MCF 10A (cell line): ENCODE measurements at places on chromosomes 12 and 14.

DNA sequence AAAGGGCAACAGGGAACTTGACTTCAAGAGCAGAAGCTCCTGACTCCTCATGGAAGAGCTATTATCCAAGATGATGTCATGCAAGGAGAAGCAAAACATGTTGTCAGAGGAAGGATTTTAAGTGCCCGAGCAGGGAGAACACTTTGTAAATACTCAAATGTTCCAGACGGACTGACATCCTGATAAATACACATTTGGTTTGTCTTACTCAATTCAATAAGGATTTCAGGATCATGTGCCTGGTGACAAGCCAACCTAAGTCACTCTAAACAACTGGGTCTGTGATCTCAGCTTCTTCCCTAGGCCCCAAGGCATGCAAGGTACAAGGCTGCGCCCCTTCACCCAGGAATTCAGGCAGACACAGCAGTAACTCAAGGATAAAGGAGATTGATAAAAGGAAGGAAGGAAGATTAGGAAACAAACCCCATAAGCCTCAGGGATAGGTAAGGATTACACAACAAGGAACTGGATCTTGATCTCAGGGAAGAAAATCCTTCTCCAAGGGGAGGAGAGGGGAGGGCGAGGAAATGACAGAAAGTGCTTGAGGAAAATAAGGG is 26.8 kb upstream of the CEBPE start:
- no peak for DNase-seq

DNA sequence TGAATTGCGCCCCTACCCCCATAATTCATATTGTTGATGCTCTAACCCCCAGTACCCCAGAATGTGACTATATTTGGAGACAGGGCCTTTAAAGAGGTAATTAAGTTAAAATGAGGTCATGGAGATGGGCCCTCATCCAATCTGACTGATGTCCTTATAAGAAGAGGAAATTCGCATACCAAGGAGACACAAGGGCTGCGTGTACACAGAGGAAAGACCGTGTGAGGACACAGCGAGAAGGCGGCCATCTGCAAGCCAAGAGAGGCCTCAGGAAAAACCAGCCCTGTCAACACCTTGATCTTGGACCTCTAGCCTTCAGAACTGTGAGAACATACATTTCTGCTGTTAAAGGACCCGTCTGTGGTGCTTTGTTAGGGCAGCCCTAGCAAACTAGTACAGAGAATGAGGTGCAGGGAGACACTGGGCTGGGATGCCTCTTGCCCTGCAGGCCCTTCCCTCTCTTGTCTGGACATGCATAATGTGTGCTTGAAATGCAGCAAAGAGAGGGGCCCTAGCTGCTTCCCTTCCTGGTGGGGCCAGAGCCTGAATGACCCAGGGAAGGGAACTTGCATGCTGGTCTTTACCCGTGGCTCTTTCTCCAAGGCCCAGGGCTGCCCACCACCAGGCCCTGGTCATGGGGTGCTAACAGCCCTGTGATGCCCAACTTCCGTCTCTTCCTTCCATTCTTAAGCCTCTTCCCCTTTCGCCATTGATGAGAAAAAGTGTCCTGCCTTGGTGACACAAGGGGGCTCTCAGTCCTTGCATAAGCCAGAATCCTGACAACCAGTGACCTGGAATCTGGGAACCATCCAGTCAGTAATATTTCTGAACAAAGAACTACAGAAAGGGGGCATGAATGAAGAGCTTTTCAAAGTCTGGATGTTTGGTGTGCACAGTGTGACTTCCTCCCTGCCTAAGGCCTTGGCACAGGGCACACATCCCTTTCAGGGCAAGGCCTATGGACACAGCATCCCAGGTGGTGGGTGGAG is 50.0 kb upstream of the GPATCH2L start:
- DNase-seq: no peak

DNA sequence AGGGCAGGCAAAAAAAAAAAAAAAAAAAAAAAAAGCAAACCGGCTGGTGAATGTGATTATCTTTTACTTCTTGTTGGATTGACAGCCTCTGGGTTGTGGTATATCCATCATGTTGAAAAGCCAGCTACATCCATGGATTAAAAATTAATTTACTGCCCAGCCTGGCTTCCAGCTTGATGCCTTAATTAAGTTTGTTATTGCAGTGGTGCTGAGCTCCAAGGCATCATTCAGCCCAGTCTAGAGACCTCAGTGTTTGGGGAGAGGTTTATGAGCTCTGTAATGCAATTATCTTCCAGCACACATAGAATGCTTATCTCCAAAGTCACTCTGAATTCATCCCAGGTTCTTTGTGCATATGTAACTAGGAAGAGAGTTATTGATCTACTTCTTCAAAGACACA is 114.8 kb downstream of the RIMBP2 start:
- no peak for DNase-seq

DNA sequence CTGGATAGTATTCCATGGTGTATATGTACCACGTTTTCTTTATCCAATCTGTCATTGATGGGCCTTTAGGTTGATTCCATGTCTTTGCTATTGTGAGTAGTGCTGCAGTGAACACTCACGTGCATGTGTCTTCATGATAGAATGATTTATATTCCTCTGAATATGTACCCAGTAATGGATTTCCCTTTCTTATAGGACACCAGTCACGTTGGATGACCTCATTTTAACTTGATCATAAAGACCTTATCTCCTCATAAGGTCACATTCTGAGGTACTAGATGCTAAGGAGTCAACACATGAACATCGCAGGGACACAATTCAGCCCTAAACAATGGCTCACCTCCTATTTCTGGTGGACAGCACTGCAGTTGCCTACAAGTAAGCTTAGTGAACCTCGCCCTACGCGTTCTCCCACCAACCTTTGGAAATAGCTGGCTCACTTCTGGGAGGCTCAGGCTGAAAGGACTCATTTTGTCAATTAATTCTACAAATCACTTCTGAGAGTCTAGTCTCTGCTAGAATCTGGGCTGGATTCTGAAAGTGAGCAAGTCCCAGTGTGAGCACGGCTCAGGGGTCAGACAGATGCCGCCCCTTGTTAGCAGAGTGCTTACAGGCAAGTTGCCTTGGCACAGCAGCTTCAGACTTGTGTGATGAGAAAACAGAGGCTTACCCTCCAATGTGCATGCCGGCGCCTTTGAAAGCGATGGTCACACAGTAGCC is 183.8 kb upstream of the GSC start:
- DNase-seq: no peak

DNA sequence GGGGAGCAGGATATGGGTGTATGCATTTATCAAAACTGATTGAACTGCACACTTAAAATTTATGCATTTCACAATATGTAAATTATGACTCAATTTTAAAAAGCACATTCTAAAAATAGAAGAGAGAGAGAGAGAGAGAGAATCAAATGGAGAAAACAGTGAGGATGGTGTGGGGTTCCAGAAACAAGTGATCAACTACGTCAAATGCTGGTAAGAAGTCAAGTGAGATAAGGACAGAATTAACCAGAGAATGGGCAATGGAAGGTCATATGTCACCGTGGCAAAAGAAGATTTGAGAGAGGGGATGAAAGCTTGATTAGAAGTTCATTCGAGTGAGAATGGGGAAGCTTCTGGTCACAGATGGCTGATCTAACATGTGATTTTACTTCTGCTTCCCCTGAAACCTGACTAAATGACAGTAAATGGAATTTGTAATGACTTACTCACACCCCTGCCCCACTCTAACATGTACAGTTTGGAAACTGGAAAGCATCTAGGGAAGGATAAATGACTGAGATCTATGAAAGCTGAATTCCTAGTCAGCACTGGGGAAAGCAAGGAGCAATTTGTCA is 276.5 kb upstream of the AMIGO2 start:
- no peak for DNase-seq

DNA sequence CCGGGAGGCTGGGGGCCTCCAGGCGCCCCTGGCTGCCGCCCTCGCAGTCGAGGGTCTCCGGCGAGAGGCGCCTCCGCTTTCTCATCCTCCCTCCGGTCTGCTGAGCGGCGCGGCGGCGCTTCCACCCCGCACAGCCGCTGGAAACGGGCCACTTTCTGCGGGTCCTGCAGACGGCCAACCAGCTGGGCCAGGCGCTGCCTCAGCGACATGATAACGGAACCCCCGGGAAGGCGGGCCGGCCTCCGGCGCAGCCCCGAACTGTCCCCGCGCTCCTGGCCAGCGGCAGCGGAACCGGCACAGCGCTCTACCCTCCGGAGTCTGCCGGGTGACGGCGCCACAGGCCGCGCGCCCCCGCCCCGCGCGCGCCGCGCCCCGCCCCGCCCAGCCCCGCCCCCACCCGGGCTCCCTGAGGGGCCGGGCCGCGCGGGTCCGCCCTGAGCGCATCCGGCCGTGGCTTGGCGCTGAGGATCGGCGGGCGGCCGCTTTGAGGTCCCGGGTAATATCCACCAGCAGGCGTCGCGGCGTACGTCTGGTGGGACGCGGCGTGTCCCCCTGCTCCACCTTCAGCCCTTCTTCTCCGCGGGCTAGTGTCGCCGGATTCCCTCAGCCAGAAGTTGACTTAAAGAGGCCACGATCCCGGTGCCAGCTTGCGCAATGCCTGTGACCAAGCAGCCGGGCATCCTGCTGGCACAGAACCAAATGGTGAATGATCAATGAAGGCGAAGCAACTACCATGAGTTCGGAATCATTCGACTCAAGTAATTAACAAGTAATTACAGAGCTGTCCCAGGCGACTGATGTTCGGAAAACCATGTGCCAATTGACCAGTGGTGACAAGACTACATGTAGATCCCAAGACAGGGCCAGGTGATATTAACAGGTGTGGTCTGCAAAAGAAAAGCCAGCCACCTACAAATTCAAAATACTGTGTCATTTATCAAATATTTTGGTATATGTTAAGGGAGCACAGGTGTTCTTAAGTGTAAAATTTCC is at the start of gene SGPP1:
Gene SGPP1, minus strand, starts transcription at position 330 of the 993 bp plus-strand sequence. Its CDS starts 121 bp downstream, at position 209.
- peak; percentile 76 for DNase-seq

GRCh38 chr14:72755766-72756165 is 138.1 kb downstream of the DPF3 start:
- no peak for DNase-seq

DNA sequence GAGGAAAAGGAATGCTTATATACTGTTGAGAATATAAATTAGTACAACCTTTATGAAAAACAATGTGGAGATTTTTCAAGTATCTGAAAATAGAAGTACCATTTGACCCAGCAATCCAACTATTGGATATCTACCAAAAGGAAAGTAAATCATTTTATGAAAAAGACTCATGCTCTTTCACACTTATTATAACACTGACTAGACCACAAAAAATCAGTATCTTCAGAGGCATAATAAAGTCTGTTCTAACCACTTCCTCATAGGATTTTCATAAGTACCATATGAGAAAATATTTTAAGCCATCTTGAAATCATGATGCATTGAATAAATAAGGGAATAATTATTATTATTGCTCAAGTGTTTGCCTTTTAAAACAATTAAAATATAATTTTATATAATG is 90.8 kb downstream of the SLCO1B1 start:
- DNase-seq: no peak

DNA sequence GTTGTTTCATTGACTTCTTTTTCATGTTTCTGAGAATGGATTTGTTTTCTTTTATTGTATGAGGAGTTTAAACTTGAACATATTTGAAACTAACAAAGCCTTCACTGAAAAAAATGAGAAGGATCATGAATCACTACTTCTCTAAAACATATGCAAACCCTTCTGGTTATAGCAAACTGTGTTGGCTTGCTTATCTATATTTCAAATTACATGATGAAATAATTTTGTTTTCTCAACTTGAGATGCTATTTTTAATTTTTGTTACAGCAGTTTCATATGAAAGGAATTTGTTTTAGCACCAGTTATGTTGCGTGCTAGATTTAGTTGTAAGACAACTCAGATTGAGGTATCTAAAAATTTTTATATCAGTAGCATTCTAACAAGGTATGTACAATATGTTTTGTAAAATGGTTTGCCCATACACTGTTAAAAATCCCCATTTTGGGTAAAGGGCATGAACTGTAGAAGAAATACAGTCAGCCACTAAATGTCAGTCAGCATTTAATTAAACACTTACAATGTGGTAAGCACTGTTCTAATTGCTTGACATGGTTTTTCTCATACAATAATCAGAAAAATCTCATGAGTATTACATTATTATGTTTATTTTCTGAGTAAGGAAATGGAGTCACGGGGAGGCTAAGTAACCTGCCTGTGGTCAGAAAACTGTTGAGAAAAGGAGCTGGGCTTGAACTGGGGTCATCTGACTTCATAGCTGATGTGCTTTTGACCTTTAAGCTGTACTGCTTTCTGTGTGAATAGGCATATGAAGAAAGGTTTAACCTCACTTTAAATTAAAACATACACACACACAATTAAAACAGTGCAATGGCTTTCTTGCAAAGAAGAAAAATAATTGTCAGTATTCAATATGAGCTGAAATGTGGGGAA is 105.7 kb downstream of the PLEKHA5 start:
- no peak for DNase-seq

DNA sequence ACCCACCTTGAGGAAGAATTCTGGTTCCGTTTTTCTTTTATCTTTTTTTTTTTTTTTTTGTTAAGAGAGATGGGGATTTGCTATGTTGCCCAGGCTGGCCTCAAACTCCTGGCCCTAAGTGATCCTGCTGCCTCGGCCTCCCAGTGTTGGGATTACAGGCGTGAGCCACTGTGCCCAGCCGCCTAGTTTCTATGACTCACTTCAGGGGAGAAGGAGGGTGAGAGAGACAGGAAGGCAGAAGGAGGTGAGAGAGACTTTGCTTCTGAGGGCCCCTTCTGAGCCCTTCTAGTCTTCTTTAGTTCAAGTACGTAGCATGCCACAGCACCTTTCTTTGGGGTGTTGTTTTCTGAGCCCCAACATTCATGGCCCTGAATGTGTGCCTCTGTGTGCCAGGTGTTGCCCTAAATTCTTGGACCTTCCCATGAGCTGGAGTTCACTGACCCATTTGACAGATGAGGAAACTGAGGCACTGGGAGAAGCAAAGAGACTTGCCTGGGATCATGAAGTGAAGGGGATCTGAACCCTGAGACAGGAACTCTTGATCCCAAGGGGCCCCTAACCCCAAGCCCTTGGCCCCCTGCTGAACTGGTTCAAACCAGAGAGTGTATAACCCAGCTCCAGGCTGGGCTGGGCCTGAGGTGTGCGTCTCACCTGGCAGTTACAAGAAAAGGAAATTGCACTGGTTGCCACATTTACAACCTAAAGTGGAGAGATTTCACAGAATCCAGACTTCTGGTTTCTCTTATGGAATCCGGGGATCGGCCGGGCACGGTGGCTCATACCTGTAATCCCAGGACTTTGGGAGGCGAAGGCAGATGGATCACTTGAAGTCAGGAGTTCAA is 20.8 kb downstream of the SH2B3 start:
- DNase-seq: peak; percentile 50
